ENCODE measurements at places on chromosomes 5 and 9.

DNA sequence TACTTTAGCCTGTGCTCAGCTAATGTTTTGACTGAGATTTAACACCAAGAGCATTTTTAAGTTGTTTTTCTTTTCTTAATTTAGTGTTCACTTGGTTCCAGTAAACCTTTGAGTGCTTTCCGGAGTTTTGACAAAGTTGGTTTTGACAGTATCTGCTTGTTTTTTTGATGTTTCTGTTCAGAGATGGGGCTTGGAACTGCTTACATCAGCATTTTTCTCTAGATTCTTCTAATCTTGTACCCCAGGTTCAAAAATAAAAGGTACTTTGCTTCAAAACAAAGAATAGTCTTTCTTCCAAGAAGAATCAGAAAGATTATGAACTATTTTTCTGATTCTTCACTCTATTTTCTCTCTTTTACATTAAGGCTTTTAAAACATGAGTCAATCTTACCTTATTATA, 132.2 kb downstream of the DPYSL3 start:
- no peak for DNase-seq

DNA sequence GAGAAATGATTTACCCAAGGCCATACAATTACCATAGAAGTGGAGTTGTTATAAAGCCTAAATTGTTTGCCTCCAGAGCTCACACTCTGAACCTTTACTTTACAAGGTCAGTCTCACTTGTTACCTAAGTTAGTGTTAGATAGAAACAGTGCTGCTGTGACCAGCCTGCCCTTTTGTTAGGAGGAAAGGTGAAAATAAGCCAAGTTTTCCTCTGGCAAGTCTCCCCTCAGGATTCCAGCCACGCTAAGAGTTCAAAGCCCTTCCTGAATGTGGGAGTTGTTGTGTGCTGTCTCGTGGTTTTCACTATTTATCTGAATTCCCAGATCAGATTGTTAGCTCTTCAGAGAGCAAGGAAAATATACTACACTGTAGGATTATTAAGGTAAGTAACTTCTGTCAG, 260.0 kb downstream of the SGCD start:
- no peak for DNase-seq

DNA sequence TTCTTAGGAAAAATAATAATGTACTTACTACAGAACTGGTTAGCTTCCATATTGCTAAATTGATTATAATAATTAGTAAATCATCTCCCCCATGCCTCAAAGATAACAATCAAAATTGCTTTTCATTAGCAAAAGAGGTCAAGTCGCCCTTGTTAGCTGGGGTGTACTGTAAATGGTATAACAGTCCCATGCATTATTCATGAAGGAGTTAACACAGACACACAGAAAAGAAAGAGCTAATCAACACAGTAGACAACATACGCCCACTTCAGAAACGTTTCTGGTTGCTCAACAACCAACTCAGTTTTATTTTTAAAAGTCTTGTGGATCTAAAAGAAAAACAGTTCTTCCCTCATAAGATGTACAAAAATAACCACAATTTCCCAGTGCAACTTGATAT, 100.2 kb downstream of the MPDZ start:
- DNase-seq: no peak

DNA sequence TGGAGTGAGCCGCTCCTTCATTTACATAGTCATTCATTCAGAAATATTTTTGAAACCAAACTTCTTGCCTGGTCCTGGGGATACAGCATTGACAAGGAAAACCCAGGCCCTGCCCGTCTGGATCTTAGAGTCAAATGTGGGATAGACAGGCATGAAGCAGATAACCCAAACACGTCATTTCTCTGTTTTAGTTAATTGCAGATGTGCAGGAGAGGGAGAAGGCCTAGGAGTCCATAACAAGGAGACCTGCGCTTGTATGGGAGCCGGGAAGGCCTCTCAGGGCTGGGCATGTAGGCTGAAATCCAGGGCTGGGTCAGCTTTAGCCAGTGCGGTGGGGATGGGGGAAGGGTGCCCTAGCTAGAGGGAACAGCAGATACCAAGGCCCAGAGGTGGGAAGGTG, 43.3 kb downstream of the PRRX2 start:
- DNase-seq: no peak

DNA sequence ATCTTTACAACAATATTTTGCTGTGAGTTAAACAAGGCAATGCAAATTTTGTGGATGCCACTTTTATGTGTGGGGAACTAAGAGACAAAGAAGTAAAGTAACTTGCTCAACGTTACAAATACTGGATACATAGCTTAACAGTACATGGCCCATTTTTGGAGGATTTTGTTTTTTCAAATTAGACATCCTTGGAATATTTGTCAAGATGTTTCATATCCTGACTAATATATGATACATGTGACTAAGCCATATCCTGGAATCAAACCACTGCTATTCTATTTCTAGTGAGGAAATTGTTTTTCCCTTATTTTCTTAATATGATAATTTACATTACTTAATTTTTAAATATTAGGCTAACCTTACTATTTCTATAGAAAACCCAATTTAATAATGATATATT, 529.8 kb downstream of the DMRTA1 start:
- DNase-seq: no peak

- peak; percentile 9 for DNase-seq
Observed at GRCh38 chr9:136283291-136284235, 20.3 kb downstream of the CCDC187 start.

DNA sequence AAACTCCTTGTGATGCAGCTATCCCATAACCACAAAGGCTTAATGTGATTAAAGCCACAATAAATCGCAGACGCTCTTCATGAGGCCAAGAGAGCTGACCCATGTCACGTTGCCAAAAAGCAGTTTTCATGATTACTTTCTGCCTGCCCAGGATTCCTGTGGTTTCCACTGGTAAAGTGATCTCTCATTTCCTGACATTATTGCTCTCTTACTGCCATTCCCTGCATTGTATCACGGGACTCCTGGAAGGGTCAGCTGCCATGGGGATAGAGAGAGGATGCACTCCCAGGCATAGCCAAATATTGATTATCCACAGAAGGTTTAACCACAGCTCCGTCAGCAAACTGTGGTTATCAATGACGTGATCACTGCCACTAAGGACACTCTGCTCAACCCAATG, 103.8 kb upstream of the SLC1A3 start:
- DNase-seq: peak; percentile 94

DNA sequence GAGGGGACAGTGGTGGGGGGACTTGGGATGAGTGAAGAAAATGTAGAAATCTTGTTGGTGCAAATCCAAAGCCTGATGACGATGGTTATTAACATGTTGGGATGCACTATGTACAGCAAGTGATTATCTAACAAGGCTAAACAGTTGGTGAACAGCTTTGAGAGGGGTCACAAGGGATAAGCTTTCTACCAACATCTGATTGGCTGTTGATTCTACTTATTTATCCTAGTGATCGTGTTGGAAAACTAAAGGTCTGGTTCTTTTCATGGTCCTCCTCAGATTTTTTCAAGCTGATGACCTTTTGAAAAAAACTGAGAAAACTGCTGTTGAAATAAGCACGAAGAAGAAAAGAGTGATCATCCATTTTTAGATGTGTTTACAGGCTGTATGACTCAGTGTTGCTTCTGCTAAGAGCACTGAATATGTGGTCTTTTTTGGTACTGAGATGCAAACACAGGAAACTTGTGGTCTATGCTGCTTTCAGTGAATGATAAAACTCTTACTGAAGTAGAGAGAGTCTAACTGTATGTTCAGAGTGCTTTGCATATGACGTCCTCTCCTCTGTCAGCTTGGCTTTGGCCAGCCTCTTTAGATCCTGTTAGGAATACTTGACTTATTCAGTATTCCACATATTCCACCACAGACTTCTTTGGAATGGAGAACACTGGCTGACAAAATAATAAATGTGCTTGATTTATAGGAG, 174.8 kb downstream of the SLF1 start:
- DNase-seq: peak; percentile 86

All from skeletal muscle cell (primary cell).